ENCODE measurements at places on chromosomes 2 and 18.

GRCh38 chr2:95525294-95526035 is 40.9 kb upstream of the TRIM43B start:
- DNase-seq = no peak

- DNase-seq = no peak
Observed at GRCh38 chr2:85635636-85636035, 19.6 kb downstream of the USP39 start.

- peak; percentile 93 for DNase-seq
Observed at GRCh38 chr2:188937228-188938220, 36.6 kb upstream of the COL3A1 start.

DNA sequence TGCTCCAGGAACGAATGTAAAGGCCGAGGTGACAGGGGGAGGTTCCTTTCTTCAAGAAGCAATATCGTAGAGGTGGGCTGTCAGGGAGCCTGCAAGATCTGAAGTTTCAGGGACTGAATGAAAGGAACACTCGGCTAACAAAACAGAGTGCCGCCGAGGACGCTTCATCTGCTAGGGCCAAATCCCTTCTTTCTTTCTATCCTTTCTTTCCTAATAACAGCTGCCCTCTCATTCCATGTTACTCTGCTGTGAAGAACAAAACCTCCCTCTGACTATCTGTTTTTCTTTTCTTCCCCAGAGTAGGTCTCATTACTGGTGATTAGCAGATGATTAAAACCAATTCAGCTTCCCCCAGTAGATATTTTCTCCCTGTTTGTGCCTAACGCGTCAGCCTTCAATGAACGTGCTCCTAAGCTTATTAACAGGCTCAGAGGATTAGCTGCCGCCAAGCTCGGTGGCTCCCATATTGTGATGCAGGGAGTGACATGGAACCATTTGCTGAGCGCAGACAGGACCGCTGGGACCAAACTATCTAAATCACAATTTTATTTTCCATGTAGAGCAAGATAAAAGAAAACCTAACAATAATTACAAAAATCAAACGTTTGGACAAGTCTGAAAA is 414.6 kb downstream of the TMEM182 start:
- no peak for DNase-seq

DNA sequence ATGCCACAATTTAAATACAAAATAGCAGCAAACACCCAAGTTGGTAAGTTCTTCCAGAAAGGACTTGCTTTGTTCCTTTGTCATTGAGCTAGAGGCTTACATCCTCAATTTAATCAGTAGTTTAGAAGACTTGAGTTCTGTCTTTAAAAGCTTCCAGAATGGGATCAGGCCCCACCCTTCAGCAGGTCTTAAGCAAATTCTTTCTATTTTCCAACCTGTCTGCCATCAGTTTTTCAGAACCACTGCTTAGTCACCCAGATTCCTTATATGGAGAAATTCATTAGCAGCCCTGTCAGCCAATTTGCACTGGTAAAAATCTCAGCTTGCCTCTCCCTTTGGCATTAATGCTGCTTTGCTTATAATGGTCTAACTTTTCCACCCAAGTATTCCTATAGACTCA is 263.6 kb upstream of the HNMT start:
- DNase-seq = no peak

DNA sequence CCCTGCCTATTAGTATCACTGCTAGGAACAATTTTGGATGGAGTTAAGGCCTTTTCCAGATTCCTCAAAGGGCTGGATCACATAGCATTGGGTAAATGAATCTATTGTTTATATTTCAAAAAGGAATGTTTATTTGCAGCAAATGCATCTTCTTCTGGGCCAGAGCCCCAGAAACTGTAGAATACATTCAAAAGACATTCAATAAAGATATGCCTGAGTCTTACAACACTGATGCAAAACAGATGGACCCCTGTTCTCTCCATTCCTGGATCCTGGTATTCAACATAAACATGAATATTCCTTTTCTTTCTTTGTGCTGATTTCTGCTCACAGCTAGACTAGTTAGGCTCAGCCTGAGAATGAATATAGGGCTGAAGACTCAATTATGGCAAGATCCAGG is 227.2 kb upstream of the KLHL29 start:
- no peak for DNase-seq

DNA sequence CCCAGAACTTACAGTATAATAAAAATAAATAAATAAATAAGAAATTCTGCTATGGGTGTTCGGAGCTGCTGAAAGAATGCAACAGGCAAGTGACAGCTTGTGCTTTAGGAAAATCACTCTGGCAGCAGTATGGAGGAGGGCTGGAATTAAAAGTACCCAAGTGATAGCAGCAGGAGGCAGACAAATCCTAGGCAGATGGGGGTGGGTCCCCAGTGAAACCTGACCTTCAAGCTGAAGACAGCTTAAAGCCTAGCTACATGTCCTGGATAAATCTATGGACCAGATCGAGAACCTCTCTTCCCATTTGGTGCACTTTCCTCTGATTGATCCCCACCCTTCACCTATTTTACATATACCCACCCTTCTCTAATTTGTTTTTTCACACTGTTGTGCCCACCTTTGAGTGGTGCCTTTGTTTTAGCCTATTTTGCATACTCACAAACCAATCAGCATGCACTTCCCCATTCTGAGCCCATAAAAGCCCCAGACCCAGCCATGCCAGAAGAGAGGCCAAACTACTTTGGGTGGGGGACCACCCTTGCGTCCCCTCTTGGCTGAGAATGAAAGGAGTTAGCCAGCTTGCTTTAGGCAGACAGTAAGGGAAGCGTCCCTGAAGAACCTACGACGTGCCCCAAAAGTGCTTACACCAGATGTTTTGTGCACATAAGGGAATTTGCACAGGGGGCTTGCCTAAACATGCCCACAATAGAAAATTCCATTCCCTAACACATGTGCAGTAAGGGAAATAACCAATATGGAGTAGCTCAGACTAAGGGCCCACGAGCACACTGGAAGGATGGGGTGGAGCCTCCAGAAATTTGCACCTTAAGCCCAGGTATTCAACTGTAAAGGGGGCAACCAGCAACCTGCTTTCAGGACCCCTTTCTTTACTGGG is 3.0 kb downstream of the METTL8 start:
- no peak for DNase-seq

GRCh38 chr2:226868331-226869162 is 32.7 kb downstream of the RHBDD1 start:
- DNase-seq = no peak

DNA sequence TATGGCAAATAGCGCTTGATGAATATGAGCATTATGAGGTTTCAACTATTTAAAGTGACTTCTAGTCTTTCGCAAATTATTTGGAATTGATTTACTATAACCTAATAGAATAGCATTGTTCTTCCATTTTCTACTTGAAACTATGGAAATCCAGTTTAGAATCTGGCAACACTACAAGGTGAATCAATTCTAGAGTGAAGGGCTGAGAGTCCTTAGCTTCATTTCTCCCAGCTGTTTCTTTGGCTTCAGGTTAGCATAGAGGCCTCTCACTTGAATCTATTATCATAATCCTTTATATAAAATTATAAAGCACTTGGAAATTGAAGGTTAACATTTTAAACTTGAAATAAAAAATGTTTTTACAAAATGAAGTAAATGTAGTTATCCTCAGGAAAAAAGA is 318.8 kb downstream of the CCDC85A start:
- no peak for DNase-seq

DNA sequence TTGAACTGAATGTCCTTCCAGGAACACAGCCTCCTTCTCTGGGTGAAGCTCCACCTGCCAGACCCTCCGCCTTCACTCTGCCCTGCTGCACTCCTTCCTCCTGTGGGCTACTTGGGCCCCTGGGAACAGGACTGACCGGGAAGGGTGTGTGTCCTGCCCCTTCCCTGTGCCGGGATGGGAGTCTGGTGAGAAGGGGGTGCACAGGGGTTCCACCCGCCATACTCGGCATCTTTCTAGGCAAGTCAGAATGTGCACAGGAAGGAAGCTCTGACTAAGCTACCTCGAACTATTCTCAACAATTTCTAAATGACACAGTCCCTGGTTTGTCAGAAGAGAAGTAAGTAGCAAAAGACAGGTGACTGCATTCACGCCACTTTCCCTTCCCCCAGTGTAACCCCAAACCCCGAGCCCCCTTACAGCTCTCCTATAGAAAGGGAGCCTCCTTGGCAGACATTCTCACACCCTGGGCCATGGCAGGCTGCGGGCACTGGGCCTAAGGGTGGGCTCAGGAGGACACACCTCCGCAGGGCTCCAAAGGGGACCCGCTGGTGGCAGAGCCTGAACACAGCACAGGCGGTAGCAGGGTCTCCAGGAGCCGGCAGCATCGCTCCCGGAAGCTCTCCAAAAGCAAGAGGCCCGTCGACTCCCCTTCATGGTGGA is 184.1 kb downstream of the HDAC4 start:
- DNase-seq = no peak

DNA sequence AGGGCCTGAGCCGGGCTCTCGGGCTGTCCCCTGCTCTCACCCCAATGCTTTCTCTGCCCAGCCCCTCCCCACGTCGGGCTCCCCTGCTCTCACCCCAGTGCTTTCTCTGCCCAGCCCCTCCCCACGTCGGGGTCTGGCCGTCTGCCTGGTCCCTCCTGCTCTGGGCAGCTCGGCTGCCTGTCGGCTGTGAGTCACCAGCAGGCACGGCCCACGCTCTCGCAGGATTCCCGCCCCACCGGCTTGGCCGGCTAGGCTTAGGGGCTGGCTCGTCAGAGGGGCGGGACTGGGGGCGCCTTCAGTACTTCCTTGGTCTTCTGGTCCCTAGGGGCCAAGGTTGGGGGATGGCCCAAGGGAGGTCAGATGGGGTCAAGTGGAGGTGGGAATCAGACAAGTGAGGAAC is 3.3 kb downstream of the BOK start:
- peak; percentile 54 for DNase-seq

DNA sequence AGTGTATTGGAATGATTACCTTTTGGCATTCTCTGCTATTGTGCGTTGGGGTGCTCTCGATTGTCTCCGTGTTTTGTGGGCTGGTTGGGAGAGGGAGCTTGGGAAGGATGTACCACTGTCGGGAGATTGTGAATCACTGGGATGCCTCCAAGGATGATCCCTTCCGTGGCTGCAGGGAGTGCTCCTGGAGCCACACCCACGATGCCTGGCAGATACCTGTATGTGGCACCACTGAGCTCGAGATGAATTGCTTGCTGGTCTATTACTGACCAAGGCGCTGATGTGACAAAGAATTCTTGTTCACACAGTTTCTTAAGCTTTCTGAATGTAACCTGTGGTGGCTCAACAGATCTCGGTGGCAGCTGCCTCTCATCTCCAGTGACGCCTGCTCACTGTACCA is 159.7 kb upstream of the LHCGR start:
- no peak for DNase-seq

DNA sequence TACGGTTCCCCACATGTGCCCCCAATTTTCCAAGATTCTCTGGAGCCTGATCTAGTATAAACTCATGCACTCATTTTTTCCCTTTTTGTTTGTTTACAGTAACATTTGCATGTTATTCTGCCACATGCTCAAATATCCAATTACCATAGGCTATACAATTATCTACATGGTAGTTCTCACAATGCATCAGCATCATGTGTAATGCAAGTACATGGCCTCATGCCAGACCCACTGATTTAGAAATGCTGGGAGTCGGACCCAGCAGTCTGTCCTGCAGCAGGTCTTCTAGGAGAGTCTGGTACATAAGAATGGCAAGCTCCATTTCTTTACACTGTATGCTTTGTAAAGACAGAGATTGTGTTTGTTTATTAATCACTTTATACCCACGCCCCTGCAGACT is 107.7 kb downstream of the CBLN2 start:
- no peak for DNase-seq

DNA sequence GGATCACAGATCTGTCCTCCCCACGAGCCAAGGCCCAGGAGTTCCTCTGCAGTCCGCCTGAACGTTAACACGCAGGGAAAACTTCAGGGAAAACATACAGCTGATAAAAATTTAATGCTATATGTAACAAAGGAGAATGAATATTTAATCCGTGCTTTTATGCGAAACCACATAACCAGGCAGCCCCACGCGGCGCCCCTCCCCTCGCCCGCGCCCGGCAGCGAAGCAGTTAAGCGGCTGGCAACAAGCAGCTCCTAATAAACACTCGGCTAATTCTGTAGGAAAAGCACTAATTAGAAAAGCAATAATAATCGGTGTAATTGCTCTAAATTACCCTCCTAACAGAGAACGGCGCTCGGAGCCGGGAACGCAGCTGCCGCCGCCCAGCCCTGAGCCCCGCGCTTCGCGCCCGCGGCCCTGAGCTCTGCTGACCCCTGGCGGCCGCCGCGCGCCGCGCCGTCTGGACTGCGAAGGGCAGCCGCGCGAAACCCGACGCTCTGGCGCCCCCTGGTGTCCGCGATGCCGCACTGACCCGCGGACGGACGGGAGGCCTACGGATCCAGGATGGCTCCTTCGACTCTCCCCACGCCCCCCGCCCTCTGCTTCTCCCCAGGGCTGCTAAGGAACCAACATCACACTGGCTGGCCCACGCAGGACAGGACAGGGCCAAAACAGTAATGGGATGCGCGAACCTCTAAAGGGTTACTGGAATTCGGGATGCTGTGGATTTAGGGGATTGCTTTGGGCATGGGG is 181.4 kb downstream of the SMAD2 start:
- DNase-seq = peak; percentile 24

GRCh38 chr2:58731488-58731869 is 490.4 kb upstream of the FANCL start:
- DNase-seq = no peak

- no peak for DNase-seq
Observed at GRCh38 chr18:33916200-33916599, 308.5 kb downstream of the NOL4 start.

- DNase-seq = no peak
Observed at GRCh38 chr18:7844418-7844817, 277.3 kb downstream of the PTPRM start.

DNA sequence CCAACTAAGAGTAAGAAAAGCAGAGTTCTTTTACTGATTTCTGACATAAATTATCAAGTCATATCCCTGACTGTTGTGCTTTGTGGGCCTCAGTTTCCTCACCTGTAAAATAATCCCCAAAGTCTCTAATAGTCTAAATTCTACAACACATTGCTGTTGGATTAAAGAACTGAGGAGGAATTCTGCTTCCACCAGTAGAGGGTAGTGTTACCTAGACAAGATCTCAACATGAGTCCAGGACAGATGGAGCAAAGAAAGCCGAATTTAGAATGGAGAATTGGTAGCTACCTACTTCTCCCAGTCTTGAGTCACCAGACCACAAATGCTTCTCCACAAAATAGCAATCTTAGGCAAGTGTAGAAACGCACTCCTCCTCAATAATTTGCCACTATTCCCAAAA is 462.5 kb upstream of the FSHR start:
- DNase-seq = peak; percentile 2

DNA sequence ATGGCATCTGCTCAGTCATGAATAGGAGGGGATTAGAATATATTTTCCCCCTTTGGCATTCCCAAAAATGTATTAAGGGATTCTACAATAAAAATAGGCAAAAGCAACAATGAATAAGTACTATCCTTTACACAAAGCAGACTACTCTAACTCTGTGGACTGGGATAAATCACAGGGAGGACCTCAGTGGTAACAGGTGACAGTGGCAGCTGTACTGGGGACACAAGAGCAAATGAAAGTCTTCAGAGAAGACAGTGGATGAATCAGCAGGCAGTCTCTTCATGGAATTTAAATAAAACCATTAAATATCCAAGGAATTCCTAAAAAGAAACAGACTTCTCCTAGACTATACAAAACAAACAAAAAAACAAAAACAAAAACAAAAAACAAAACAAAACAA is 4.8 kb downstream of the CDH7 start:
- DNase-seq = no peak

GRCh38 chr2:234218266-234219045 is 168.0 kb downstream of the SPP2 start:
- no peak for DNase-seq
